RCC 7860 (cell line): ENCODE measurements at places on chromosomes 1 and 21.

GRCh38 chr1:24108334-24109165 lies 3.4 kb downstream of the MYOM3 start:
- peak; percentile 89 for DNase-seq

DNA sequence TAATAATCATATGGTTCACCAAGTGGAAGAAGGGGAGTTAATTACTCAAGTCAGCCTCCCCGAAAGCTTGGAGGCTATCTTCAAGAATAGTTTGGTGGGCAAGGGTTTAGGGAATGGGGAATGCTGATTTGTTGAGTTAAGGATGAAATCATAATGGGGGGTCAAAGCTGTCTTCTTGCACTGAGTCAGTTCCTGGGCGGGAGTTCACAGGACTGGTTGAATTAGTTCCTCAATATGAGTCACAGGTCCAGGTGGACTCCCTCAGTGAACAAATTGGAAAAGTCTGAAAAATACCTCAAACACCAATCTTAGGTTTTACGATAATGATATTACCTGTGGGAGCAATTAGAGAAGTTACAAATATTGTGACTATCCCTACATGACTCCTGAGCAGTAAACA lies 115.2 kb upstream of the COA6 start:
- DNase-seq, result no peak

GRCh38 chr1:180632326-180633056 lies 669 bp downstream of the XPR1 start:
- DNase-seq, result no peak

GRCh38 chr1:67166196-67166595 lies at the start of gene IL23R:
Gene IL23R, plus strand, starts transcription at chr1:67166454. Its CDS starts 1,667 bp downstream, at chr1:67168121.
- no peak for DNase-seq
